ENCODE measurements at places on chromosomes 12 and 14.

GRCh38 chr14:49106741-49107667, 479.2 kb downstream of the RPS29 start:
- no peak for DNase-seq

DNA sequence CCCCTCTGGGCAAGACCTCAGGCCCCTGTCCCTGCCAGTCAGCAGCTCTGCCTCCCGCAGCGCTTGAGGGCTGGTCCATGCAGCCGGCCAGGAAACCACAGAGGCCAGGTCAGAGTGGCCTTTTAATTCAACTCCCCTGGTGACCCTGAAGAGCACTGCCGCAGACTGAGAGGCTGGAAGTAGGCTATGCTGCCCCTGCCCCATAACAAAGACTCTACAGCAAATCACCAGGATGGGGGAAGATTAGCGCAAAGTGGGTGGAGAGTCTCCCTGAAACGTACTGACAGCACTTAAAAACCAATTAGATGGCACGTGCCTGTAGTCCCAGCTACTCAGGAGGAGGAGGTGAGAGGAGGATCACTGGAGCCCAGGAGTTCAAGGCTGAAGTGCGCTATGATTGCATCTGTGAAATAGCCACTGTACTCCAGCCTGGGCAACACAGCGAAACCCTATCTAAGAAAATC, 70.5 kb downstream of the ITPK1 start:
- DNase-seq, result no peak

GRCh38 chr12:107873223-107873622, 98.7 kb downstream of the ASCL4 start:
- DNase-seq, result no peak

DNA sequence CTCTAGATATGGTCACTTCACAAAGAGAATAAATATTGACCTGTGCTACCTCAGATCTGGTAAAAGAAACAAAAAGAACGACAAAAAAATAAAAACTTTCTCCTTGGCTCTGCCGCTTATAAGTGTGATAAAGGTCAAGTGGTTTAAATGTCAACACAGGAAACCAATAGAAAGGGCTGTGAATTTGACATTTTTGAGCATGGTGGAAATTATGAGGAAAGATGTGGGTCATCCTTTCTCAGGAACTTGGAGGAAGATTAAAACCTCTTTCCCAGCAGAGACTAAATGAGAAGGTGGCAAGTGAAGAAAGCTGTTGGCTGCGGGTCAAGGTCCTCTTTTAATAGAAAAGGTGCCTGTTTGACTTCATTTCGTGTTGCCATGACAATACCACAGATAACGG, 28.2 kb downstream of the TESPA1 start:
- DNase-seq, result peak; percentile 41

DNA sequence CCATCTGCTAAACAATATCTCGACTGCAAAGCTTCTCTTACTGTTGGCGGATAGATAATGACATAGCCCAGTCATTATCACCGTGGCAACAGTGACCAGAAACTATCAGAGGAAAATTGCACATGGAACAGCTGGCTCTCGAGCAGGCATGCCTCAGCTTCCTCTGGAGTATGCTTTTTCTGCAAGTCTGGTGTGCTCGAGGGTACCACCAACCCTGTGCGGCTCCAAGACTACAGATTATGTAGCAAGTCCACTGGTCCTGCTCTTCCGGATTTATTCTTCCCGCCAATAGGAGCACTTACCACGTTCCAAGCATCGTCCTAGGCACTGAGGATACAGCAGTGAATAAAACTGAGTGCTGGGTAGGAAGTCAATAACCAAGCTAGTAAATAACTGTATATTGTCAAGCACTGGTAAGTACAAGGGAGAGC, 1.4 kb upstream of the GLRX5 start:
- no peak for DNase-seq

DNA sequence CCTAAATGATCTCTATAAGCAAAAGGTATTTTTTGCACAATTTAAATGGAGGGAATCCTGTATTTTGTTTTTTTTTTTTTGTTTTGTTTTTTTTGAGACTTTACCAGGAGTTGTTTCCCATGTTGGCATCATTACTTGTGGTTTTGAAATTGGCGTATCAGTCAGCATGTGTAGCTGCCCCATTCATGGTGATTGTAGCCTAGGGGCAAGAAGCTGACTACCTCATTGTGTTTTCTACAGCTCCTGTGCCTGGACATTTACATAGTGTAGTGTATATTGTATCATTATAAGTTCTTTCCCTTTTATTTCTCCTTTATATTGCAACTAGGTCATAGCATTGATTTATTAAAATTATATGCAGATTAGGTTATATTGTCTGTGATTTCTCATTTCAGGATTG, 24.5 kb downstream of the SAMD4A start:
- DNase-seq, result no peak

DNA sequence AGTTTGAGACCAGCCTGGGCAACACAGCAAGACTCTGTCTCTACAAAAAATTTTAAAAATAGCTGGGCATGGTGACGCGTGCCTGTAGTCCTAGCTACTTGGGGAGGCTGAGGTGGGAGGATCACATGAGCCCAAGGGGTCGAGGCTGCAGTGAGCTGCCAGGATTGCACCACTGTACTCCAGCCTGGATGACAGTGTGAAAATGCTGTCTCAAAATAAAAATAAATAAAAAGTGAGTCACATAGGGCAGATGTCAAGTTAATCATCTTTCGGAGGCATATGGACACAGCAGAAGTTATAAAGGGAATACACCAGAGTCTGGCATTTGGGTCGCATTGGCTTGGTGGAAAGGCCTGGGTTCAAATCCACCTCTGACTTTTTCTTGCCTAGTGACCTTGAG, 92.7 kb downstream of the PHETA1 start:
- DNase-seq, result no peak

DNA sequence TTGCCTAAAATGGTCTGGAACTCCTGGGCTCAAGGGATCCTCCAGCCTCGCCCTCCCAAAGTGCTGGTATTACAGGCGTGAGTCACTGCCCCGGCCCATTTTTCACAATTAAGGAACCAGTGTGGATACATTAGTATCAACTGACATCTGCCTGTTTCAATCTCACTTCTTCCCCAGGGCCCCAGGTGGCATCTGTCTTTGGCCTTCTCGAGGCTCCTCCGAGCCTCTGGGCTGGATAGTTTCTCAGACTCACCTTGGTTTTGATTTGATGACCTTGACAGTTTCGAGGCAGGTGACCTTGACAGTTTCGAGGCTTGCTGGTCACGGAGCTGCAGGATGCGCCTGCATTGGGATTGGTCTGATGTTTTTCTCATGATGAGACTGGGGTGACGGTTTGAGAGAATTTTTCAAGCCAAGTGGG, 41.0 kb upstream of the NCOR2 start:
- DNase-seq, result no peak

DNA sequence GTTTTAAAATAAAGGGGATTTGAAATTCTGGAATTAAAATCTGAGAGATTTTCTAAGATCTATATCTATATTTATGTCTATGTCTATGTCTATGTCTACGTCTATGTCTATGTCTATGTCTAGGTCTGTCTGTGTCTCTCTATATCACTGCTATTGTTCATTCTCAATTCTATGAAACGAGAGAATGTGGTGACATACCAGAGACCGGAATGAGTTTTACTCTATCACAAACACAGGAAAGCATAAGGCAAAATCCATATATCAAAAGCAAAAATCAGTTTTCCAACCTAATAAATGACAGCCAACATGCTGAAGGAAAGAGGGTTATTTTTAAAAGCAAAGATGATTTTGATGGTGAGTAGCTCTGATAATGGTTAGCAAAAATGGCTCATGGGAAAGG, 173.1 kb downstream of the ETNK1 start:
- no peak for DNase-seq

DNA sequence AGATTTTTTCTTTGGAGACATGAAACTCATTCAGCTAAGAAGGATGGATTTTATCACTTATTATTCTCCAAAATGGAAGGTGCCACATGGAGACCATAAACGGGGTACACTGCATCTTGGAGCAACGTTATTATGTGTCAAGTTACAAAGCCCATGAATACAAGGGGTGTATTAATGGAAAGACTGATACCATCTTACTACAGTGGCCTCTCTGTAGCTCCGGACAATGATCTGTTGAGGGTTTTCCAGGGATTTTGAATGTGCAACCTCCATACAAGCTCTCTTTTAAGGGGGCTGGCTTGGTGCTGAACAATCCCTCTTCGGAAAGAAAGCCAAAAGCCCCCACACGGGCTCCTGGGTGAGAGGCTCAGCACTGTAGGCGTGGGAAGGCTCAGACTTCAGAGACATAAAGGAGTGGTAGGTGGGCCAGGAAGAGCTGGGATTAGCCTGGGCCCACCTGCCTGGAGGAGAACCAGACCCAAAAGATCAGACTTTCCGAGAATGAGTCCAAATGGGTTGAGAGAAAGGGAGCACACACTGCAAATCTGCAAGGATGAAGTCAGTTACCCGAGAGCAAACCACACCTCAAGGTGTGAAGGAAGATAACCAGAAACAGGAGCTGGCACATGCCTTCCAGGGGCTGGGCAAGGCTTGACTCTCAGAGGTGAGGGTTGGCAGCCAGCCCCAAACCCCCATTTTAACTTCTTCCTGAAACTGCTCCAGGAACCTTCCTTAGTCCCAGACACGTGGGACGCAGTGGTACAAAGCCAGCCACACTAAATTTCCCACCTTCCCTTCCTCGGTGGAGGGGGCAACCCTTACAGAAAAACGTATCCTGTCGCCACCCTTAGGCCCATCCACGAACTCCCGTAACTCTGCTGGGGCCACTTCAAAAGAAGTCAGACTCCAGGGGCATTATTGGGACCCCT, 1.5 kb downstream of the VPS37B start:
- peak; percentile 39 for DNase-seq

DNA sequence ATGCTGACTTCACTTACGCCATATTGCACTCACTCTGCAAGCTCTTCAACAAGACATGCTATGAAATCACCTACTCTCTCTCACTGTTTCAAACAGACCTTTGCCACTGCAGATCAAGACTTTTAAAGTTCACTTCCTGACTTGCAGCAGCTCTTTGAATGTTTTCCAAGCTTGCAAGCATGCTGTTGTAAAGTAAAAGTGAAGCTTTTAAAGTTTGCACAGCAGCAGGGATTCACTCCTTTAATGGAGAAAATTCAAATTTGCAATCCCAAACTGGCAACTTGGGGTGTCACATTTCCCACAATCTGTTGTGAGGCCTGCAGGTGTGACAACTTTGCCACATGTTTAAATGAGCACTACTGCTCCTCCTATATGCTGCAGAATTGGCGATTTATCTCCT, 270.9 kb downstream of the ALX1 start:
- DNase-seq, result no peak

GRCh38 chr12:1544996-1545700, 49.2 kb downstream of the FBXL14 start:
- DNase-seq, result no peak

DNA sequence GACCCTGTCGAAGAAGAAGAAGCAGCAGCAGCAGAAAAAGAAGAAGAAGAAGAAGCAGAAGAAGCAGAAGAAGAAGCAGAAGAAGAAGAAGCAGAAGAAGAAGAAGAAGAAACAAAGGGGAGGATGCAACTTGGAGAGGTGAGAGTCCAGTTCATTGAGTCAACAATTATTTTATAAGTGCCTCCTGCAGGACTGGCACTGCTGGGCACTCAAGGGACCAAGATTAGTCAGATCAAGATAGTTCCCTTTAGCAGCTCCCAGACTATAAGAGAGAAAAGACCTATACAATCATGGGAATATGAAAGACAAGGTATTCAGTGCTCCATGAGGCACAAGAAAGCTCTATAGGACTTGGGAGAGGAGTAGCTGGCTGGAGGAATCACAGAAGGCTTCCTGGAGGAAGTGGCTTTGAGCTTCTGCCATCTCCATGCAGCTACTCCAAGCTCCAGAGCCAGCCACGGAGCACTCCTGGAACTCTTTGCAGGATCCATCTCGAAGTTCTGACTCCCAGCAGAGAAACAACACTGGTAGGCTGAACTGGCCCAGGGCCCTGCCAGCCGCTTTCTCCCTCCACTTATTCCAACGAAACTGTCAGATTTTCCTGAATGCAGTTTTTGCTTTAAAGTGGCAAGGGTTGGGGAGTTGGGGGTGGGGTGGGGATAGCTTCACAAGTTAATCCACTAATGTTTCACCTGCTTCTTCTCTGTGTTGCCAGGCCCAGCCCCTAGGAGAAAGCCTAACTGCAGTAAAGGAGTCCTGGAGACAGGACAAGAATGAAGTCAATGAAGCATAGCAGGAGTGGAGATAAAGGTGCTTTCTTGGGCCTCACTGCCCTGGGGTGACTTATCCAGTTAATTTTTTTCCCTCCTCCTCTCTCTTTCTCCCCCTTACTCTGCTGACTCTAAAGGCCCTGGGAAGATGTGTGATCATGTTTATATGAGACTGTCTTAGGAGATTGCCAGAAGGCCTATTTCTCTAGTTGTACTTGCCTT, 140.1 kb upstream of the PARP11 start:
- no peak for DNase-seq

DNA sequence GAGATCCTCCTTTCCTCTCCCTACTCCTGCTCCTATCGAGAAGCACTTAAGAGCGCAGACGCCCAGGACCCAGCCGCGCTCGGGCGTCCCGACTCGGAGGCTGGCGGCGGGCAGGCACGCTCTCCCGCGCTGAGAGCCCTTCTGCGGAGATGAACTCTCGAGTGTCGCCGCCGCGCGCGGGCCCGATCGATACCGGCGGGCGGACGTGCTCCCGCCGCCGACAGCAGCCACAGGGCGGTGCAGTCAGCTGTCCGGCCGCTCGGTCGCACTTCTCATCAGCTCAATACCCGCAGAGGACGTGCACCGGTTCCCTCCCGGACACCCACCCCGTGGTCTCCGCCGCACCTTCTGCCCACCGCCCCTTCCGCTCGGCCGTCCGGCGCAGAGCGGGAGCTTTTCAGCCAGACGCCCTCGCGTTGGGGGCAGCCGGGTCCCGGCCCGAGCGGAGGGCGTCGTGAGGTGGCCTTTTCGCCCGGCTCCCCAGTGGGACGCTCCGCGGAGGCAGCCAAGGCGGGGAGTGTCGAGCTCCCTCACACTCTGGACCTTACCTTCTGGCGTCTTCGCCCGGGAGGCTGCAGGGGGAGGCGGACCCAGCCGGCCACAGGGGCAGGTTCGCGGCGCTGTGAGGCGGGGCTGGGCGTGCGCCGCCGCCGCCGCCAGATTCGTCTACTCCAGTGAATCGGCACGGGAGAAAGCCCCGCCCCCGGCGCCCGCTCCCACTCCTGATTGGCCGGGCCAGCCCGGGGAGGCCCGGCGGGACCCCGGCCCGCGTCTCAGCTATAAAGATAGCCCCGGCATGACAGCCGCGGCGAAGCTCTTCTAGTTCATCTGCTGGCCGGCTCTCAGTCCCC, at the start of gene INSM2:
Gene INSM2 (plus strand): TSS at position 808 of the 851 bp plus-strand sequence. CDS start 89 bp downstream, outside the sequence.
- peak; percentile 43 for DNase-seq

DNA sequence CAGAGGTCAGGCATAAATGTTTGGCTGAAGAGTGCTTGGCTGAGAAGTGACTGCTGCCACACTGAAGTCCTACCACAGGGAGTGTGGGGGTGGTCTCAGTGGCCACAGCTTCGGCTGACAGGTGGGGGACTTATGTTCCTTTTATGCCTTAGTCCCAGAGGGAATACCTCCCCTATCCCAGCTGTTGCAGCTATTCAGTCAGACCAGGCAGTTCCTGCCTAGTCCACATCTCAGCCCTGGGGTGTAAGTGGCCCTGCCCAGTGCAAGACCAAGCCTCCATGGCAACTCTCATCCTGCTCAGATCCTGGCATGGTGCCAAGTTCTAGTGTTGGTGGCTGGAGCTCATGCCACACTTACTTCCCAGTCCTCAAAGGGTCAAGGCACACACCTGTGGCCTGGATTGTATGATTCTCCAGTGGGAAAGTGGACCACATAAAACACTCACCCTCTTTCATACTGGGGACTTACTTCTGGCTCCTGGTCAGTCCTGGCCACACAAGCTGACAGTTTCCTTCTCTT, 161.3 kb upstream of the CAND1 start:
- no peak for DNase-seq

GRCh38 chr12:28390206-28390605, 199.9 kb downstream of the CCDC91 start:
- DNase-seq, result no peak

GRCh38 chr14:22539831-22540230, 49.2 kb downstream of the DAD1 start:
- DNase-seq, result peak; percentile 70

Measured in CD4-positive, alpha-beta T cell treated with Interleukin-2 at 100 ng/mL for 4 hours (primary cell).